ENCODE measurements at places on chromosomes 6 and 20. TPM values are rescaled to one million over a fixed set of nuclear protein-coding genes. Genes with fewer than 3 reads are reported as not detected.

DNA sequence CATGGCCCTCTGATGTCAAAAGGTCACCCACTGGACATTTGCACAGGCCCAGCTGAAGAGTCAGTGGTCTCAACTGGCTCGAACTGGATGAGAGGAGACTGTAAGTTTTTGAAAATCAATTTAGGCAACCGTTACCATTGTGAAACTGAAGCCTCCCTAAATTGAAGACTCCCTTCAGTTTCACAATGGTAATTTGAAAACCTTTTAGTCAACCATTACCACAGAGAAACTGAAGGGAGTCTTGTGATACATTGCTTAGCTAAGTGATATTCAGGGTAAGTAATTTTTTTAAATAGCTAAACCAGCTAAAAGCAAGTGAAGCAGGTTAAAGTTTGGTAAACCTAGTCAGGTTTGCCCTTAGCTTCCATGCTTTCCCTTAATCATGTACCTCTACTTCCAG, 197.3 kb upstream of the NT5E start:
- DNase-seq: no peak

DNA sequence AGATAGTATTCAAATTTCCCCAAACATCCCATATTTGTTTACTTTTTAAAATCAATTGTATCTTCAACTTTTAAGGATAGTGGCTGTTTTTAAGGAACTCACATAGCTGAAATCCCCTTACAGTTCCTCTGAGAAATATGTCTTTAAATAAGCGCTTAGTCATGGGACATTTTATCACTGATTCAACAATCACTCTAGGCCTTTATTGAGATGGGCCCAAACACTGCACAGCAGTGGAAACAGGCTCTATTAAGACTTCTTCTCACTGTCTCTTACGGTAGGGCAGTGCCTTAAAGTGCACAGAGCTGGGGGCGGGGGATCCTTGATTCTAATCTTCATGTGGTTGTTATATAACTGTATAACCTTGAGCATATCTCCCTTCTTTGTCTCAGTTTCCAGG, 59.8 kb upstream of the RREB1 start:
- no peak for DNase-seq

- no peak for DNase-seq
Measured at GRCh38 chr6:49155316-49155715, 307.7 kb downstream of the MMUT start.

GRCh38 chr6:25034431-25034921, 98.7 kb upstream of the RIPOR2 start:
- no peak for DNase-seq

DNA sequence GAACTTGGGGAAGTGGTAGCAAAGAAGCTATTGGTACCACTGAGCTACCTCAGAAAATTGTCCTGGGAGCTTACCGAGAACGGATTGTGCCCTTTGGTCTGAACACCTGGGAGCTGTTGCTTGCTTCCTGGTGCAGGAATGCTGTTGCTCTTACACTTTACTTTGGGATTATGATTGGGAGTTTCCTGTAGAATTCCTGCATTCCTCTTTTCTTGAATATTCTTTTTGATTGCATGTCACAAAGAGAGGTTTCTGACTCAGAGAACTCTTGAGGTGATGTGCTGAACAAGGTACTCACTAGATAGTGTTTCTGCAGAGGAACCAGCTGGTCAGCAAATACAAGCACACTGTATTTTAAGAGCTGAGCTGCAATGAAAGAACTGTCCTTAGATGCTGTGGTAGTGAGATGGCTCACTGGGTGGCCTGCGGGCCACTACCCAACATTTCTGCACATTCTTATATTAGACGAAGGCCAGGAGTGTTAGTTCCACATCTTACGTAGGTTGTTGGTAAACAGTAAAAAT, 35.0 kb downstream of the LRRC1 start:
- no peak for DNase-seq

GRCh38 chr6:47536816-47537401, 59.3 kb downstream of the CD2AP start:
- no peak for DNase-seq

DNA sequence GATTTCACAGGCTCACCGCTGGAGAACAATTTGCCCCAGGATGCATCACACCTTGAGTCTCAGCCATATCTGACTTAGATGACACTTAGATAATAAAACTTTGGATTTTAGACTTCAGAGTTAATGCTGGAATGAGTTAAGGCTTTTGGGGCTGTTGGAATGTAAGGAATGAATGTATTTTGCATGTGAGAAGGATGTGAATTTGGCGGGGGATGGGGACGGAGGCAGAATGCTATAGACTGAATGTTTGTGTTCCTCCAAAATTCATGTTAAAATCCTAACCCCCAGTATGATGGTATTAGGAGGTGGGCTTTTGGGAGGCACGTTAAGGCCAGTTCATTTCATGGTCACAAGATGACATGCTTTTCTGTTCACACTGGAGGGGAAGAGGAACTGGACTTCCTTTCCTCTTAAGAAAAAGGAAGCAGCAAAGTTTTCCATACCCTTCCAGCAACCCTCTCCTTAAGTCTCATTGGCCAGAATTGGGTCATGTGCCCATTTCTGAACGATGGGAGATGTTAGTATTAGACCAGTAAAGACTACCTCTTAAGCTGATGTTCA, 5.8 kb upstream of the SRXN1 start:
- no peak for DNase-seq

GRCh38 chr6:41059556-41059955, 6.6 kb downstream of the APOBEC2 start:
- no peak for DNase-seq

- no peak for DNase-seq
Measured at GRCh38 chr20:62834967-62835730, 18.3 kb downstream of the COL9A3 start.

DNA sequence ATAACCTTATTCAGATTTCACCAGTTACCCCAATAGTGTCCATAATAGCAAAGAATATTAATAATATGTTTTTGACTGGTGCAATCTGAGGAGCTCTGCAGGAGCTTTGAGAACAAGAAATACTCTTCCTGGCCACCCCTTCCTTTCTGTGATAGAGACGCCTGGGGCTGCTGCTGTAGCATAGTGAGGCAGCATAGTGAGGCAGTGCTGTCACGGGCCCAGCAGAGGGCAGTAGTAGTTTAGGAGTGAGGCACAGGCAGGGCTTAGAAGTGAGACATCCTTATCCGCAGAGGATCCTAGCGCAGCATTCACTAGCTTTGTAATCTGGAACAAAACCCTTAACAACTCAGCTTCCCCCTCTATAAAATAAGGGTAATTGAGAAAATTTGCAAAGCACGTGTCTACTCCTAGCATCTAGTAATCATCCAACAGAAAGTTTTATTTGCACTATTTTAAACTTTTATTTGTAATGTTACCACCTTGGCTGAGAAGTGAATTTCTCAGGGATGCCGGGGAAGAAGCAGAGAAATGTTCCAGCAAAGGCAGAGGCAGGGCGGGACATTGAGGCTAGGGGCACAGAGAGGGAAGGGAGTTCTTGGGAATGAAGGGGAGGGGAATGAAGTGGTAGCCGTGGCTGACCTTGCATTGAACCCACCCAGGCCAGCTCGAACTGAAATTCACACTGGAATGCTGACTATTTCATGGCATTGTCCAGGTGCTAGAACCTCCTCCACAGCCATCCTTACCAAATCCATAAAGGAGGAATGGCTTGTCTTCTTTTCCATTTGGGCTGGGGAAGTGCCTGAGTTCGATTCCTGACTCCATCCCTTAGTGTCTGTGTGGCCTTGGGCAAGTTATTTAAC, 78.8 kb downstream of the CDS2 start:
- peak; percentile 84 for DNase-seq

DNA sequence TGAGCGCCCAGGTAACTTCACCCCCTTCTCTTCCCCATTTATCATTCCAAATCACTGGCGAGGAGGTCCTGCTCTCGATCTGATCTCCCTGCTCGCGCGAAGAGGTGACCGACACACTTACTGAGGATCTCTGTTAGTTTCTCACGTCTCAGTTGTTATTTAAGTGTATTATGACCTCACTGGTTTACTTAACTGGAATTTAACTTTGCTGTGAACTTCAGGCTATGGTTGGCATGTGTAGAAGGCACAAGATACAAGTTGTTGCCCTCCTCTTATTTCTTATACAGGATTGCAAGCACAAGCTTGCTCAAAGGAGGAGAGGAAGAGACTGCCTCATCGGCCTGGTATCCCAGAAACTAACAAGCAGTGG, 1.2 kb downstream of the RNF217 start:
- no peak for DNase-seq

DNA sequence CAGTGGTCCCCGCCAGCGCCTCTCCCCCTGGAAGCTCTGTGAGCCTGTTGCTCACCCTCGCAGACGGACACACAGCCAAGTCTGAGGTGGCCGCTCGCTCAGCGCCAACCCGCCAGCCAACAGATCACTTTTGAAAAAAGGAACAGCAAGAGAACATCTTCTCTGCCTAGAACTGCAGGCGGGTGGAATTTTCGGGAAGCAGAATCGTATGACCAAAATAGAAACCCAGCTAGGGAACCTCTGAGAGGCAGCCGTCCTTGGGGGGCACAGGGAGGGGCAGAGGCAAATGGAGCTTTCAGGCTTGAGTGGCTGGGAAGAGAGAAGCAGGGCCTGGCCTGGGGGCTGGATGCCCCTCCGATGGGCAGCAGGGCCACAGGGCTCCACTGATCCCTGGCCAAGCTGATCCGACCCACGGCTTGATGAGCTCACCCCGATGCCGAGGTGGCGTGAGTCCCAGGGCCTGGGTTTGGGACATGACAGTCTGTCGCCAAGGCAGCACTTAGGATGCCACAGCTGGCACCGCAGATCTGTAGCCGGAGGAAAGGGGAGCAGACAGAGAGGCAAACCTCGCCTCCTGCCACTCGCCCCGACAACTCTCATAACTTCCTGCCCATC, 9.8 kb downstream of the NFATC2 start:
- peak; percentile 21 for DNase-seq

DNA sequence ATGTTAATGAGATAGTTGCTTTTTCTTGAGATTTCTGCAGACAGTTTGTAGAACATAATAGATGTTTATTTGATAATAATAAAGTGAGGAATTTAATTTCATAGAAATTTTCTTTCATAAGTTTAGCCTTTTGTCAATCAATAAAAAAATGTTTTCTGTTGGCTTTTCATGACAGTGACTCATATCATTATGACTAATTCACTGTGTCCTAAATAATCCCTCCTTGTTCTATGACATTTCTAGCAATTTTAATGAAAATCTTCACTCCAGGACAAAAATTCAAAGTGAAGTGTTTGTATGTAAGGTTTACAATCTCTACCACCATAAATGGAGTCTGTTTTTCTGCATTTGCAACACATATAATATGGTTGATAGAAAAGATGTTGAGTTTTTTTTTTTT, 109.9 kb downstream of the UTRN start:
- DNase-seq: no peak

DNA sequence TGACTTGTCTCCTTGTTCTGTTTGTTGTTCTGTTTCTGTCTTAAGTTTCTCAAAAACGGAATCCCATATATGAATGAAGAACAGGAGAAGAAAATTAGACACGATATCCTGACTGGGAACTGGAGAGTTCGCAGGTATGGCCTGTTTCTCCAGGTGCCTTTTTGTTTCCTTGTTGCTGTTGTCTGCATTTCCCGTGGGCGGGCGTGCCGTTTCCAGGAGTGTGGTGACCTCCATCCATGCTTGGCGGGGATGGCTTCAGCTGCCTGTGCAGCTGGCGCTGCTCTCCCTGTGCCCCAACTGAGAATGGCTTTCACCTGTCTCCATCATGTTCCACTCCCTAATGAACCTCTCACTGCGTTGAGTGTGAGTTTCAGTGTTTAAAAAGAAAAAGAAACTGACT, 4.4 kb downstream of the PNLDC1 start:
- DNase-seq: no peak

Gene CLIC1
- polyA plus RNA-seq: 489 TPM

Gene TRIM38
- 12.2 TPM for polyA plus RNA-seq

Gene BTN1A1
- polyA plus RNA-seq: not detected

Gene ACSS2
- polyA plus RNA-seq: 98.9 TPM

Data from kidney (tissue), 22 donors.